ENCODE measurements at places on chromosomes 5 and 9.

GRCh38 chr9:5355226-5355625 is 15.6 kb upstream of the RLN1 start:
- no peak for DNase-seq

DNA sequence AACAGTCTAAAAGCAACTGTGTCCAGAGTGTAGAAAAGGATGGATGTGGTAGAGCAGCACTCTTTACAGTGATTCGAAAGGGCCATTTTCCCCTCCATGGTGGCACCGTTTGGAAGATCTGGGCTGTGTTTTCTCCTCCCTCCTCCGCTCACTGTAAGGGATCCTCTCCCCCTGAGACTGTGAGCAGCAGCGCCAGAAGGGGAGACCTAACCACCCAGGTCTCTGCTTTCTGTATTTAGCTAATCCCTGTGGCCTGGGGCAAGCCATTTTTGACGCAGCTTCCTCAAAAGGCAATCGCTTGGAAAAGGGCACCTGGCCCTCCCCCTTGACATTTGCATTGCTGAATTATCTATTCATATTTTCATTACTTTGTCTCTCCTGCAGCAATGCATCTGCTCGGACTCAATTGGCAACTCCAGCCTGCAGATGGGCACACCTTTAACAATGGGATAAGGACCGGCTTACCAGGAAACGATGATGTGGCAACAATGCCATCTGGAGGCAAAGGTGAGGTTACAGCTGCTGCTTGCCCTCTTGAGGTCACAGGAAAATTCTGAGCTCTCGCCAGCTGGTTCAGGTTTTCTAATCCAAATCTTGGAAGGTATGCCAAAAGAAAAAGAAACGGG is 244.3 kb upstream of the WWC1 start:
- no peak for DNase-seq

DNA sequence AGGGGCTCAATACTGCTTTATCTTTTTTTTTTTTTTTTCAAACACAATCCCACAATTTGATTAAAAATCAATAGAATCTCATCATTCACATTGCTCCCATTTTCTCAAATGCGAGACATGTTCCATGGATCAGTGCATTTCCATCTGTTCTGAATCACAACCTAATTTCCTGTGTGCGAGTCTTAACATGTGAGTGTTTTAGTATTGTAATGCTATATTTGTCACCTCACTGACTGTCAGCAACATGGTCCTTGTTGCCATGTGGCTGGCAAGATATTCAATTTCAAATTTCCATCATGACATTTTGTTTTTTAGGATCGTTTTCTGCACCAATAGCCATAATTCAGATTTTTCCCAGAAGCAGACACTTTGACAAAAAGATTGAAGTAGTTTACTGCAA is 233.2 kb upstream of the PRDM9 start:
- no peak for DNase-seq

DNA sequence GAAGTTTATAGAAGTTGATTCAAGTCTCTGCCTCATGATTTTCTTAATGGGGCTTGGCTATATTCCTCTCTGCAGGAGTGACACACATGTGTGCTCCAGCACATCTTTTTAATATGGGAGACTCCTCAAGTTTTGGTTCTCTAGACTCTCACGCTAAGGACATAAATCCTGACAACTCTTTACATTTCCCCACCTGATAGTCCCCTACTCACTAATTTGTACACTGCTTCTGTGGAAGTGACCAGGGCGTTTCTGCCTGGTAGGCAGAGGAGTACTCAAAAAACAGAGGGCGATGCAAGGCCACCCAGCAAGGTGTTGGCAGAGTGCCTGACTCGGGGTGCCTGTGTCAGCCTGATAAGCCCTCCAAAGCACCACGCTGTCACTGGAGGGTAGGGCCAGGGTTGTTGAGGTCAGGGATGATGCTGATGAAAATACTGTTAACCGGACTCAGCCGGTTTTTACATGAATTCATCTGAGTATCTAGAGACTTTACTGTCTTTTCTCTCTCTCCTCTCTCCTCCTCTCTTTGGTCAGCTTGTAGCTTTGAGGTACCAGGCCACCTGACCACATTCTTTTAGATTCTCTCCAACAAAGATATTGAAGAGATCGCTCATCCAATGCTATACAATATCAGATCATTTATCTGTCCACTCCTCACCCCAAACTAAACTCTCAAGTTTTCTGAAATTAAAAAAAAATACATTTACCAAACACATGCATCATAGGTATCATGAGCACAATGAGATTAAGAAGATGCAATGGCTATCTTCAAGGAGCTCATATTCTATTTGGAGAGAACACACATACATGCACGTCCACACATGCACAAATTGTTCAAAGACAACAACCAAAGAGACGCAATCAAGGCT is 205.2 kb downstream of the PIK3R1 start:
- DNase-seq: no peak

- no peak for DNase-seq
Measured at GRCh38 chr5:112870966-112871365, 9.9 kb downstream of the SRP19 start.

- no peak for DNase-seq
Measured at GRCh38 chr5:103498211-103498610, 64.4 kb downstream of the NUDT12 start.

DNA sequence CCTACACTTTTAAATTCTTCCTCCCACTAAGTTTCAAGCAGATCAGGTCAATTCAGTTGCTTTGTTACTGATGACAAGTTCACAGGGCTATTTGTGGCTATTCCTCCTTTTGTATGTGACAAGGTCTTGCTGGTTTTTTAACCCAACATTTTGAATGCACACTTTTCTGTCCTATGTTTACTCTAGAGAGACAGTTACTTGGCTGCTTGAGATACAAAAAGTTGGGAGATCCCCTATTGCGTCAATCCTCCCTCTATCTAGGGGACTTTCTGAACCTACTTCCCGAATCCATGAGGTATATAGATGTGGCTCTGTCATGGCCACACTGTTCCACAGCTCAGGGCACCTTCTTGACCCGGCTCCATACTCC is 386.7 kb downstream of the NTRK2 start:
- DNase-seq: no peak

GRCh38 chr5:109524555-109524954 is 114.8 kb upstream of the PJA2 start:
- DNase-seq: no peak

DNA sequence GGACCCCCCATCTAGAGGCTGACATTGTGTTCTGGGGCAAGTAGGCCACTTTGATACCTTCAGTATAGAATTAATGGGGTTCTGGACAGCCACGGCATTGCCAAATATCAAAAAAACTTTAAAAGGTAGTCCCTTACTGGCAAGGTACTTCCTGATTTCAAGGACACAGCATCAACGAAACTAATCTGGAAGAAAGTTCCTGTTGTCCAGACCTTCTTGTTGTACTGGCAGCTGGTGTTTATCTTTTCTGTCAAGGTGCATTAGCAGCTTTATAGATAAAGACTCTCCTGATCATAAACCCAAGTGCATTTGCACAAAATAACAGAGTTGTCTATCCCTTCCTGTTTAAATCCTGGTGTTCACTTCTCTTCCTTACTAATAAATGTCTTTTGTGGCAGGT is 23.7 kb upstream of the GOLGA1 start:
- DNase-seq: no peak

- DNase-seq: no peak
Measured at GRCh38 chr9:88936668-88937067, 54.6 kb upstream of the S1PR3 start.

GRCh38 chr5:17832949-17833745 is 198.9 kb downstream of the TAF11L14 start:
- DNase-seq: no peak

DNA sequence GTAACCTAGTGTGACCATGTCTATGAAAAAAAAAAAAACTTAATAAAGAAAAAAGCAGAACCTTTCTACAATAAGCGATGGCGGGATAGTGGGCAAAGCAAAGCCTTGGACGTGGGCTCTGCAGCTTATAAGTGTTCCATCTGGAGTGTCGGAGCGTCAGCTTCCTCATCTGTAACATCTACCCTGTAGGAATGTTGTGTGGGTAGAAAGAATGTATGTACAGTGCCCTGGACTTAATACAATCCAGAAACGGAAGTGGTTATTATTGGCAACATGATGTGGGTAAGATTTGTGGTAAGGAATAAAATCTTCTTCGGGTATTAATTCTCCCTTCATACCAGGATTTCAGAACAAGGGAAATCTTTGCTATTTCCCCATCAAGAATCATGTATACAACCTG is 66.5 kb downstream of the SEMA5A start:
- DNase-seq: no peak

GRCh38 chr9:649128-650074 is 192.1 kb upstream of the DMRT1 start:
- no peak for DNase-seq

- no peak for DNase-seq
Measured at GRCh38 chr9:28938981-28939380, 1365.7 kb upstream of the C9orf72 start.

- DNase-seq: no peak
Measured at GRCh38 chr5:103057208-103058130, 62.5 kb downstream of the GIN1 start.

- no peak for DNase-seq
Measured at GRCh38 chr5:109041317-109041716, 293.6 kb downstream of the FER start.

DNA sequence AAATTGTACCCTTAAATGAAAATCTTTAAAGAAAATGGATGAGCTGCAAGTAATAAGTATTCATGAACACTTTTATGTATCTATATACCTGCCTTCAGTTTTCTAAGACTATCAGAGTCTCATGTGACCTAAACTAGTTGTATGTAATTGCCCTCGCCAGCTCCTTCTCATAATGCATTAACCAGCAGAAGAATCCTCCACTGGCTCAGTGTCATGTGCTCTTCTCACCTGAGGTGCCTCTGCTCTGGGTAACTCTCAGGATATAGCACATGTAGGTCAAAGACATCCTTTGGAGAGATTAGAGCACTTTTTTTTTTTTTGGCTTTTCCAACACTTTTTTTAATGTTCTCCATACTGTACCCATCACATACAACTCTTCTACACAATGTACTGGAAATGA is 183.7 kb upstream of the GNA14 start:
- DNase-seq: no peak

- no peak for DNase-seq
Measured at GRCh38 chr9:8916771-8917170, 1117.2 kb upstream of the DMAC1 start.

DNA sequence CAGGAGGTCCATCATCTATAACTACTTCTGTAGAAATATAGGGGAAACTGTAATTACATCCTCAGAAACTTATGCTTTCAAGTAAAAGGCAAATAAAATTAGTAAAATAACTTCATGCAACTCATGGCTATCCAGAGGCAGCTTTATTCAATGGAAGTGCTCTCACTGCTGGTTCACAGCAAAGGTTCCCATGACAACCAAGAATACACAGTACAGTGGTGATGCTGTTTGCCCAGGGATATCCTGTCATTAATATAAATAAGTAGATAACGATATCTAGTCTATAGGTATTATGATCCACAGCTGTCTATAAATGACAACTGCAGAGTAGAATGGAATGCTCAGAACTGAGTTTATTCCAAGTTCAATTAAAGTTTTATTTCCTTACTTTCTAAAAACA is 390.3 kb downstream of the PDE4D start:
- no peak for DNase-seq

- no peak for DNase-seq
Measured at GRCh38 chr5:160087199-160087598, 32.1 kb downstream of the PWWP2A start.

- DNase-seq: no peak
Measured at GRCh38 chr5:96331681-96332361, 101.2 kb downstream of the PCSK1 start.

DNA sequence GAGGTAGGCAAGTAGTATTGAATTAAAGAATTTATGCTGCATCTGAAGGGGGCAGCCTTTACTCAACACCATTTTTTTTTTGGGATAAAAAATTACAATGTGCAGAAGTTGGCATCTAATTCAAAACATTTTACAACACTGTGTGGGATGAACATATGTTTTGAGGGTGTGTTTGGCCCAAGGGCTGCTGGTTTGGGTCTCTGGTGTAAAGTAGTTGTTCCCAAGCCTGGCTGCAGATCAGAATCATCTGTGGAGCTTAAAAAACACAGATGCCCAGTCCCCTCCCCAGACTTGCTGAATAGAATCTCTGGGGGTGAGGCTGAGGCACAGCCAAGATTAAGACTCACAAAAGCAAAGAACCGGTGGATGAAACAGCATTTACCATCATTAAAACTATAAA is 33.0 kb upstream of the PDZD2 start:
- DNase-seq: no peak

- DNase-seq: no peak
Measured at GRCh38 chr5:137627706-137628105, 108.2 kb downstream of the KLHL3 start.

- DNase-seq: no peak
Measured at GRCh38 chr9:134629061-134629585, 12.5 kb upstream of the COL5A1 start.

GRCh38 chr9:128257086-128257825 is 18.6 kb downstream of the GOLGA2 start:
- DNase-seq: no peak

- no peak for DNase-seq
Measured at GRCh38 chr5:142551338-142552067, 134.4 kb downstream of the FGF1 start.

- DNase-seq: no peak
Measured at GRCh38 chr5:122559676-122560075, 215.2 kb upstream of the SNX2 start.

DNA sequence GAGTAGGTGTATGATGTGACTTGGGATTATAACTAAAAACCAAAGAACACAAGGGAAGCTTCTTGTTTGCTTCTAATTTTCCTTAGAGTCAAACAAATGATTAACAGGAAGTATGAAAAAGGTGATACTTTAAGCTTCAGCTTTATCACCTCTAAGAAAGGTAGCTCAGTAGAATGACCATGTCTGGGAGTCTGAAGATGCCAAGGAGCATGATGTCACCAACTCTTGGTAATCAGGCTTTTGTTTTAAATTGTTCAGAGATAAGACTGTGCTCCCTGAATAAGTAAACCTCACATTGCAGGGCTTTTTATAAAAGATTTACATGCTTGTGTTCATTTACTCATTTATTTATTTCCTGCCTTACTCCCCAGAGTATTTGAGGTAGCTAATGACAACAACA is 169.9 kb downstream of the FER start:
- no peak for DNase-seq

- no peak for DNase-seq
Measured at GRCh38 chr5:111463311-111463710, 49.0 kb downstream of the STARD4 start.

DNA sequence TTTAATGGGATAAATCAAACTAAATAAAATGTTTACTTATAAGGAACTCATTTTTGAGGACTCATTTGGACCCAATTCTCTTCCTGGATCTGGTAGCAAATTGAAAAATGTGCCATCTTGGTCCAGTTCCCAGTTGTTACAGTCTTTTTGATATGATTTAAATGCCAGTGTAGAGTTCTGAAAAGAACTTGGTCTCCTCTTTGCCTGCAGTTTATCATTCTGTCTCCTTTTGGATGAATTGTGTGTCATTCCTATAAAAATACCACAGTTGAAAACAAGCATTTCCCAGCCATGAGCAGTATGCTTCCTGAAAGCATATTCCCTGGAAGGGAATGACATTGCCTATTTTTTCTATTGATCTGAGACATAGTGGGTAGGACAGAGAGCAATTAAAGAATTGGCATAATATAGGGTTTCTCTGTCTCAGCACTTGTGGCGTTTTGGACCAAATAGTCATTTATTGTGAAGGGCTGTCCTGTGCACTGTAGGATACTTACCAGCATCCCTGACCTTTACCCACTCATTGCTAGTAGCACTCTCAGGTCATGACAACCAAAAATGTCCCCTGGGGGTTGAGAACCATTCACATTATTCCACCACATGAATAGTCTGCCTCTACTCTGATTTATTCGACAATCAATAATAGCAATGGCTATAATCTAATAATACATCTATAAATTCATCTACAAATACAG is 181.8 kb downstream of the NXNL2 start:
- no peak for DNase-seq

GRCh38 chr5:171989946-171990712 is 16.3 kb downstream of the FBXW11 start:
- no peak for DNase-seq

All from activated CD8-positive, alpha-beta memory T cell treated with anti-CD3 and anti-CD28 coated beads for 1 hour (primary cell).